NCI-H524 (cell line): ENCODE measurements at places on chromosomes 4 and X.

- no peak for DNase-seq
Observed at GRCh38 chr4:73702796-73703287, 37.5 kb upstream of the CXCL8 start.

DNA sequence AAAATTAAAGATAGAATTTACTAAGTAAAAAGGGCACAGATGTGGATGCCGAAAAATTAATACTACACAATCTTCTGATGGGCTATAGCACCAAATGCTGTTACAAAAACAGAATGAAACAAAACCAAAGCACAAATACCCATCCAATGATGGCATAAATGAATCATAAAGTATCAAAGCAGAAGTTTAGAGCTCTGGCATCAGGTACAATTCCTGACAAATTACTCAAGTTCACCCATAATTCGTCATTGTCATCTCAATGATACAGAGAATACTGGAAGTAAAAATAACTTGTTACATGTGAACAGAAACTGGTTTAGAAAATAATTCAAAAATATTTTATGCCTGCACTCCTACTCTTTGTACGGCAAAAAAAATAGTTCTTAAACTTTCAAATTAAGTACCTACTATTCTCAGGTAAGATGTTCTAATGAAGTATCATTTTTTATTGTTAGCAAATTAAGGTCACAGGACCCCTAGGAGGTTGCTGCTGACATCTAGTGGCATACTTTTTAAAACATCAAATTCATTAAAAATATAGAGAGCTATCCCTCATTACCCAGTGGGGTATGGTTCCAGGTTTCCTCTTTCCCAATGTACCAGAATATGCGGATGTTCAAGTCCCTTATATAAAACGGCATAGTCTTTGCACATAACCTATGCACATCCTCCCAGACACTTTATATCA lies 126.1 kb downstream of the INPP4B start:
- DNase-seq, result no peak

DNA sequence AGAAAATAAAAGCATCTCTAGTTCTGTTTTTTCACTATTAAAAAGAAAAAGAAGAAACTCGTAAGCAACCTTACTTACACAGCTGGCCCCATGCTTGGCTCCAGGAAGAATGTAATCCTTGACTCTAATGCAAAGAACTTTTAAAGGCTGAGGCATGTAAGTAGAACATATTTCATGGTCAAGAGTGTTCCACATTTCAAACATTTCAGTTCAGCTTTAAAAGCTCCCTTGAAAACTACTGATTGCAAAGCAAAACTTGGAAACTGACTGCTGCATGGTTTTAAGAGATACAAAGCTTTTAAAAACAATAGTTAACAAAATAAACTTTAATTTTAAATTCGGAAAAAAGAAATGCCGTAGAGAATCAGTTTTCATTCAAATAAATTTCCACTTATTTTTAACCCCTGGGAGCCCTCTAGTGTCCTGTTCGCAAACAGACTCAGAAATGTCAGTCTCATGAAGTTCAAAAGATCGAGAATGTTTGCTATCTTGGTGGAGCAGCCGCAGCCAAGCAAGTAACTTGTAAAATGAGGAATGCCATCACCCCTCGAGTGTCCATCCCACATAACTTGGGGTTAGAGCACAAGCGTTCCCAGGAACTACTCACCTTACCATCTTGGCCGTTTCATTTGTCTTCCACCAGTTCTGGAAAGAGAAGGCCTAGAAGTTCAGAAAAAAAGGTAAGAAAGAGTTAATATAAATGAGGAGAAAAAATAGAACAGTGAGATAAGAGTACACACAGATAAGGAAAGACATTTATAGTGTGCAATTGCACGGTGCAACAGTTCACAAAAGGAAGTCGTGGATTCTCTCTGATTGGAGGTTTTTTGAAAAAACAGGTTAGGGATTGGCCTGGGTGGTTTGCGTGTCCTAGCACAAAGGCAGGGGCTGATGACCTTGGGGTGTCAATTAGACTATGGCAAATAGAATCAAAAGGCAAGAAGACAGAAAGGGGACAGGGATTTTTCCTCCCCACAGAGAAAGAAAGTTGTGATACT lies at the start of gene GASK1B:
Gene GASK1B (minus strand): TSS at position 765 of the 998 bp plus-strand sequence. CDS start 1,650 bp downstream, outside the sequence.
- DNase-seq, result peak; percentile 7

- no peak for DNase-seq
Observed at GRCh38 chrX:41688156-41688555, 617 bp upstream of the GPR34 start.

- DNase-seq, result peak; percentile 2
Observed at GRCh38 chr4:139933541-139933940, 220.4 kb downstream of the MAML3 start.

DNA sequence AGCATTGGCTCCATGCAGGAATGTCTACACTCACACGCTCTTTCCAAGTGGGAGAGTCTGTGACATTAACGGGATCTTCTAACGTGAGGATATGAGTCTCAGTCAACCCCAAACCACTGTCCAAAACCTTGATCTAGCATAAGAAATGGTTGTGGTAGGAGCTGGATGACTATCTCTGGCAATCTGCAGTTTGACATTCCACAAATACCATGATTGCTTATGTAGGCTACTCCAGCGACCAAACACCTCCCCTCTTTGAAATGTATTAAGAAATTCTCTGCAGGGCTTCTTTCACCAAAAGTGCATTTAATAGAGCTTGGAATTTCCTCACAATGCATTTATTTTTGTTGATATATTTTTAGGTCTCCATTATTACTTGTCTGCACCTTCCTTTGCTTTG lies 14.1 kb upstream of the STX18 start:
- no peak for DNase-seq

GRCh38 chr4:110155654-110156053 lies 42.8 kb downstream of the ELOVL6 start:
- DNase-seq, result no peak

GRCh38 chrX:29318012-29318411 lies 730.8 kb downstream of the IL1RAPL1 start:
- DNase-seq, result no peak

DNA sequence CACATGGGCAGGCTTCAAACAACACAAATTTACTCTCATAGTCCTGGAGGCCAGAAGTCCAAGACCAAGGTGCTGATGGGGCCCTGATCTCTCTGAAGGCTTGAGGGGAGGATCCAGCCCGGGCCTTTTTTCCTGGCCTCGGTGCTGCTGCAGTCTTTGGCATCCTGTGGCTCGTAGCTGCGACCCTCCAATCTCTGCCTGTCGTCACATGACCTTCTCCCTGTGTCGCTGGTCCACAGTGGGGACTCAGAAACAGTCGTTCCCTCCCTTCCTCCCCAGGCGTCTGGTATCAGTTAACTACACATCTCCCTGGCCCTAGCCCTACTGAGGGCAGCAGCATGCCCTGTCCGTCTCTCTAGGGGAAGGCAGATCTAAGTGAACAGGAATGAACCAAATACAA lies 19.1 kb upstream of the MSX1 start:
- DNase-seq, result no peak

- DNase-seq, result peak; percentile 12
Observed at GRCh38 chr4:87270144-87270543, 49.7 kb upstream of the KLHL8 start.

DNA sequence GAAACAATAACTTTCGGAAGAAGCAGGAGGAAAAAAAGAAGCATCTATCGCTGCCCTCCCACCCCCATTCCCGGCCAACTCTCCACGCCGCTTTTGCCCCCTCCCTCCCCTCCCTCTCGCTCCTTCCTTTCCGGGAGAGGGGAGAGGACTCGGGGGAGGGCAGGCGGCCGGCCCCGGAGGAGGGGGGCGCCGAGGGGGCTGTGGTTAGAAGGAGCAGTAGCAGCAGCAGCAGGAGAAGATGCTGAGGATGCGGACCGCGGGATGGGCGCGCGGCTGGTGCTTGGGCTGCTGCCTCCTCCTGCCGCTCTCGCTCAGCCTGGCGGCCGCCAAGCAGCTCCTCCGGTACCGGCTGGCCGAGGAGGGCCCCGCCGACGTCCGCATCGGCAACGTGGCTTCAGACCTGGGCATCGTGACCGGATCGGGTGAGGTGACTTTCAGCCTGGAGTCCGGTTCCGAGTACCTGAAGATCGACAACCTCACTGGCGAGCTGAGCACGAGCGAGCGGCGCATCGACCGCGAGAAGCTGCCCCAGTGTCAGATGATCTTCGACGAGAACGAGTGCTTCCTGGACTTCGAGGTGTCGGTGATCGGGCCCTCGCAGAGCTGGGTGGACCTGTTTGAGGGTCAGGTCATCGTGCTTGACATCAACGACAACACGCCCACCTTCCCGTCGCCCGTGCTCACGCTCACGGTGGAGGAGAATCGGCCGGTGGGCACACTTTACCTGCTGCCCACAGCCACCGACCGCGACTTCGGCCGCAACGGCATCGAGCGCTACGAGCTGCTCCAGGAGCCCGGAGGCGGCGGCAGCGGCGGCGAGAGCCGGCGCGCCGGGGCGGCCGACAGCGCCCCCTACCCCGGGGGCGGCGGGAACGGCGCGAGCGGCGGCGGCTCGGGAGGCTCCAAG lies 1.3 kb downstream of the PCDH7 start:
- peak; percentile 24 for DNase-seq

DNA sequence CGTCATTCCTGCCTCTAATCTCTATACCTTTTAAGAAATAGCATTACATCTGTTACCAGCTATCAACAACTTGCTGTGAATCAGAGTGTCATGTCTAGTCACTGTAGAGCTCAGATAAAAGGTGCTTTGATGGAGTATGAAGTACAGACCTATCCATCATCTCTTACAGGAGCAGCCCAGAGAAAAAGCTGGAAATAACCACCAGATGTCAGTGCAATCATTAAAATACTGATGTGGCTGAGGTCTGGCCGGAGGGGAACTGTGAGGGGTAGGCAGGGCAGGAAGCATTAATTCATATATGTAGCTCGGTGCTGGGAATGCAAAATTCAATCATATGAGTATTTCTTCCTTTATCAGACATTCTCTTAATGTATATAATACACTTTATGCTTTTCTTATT lies 100.6 kb downstream of the AKAP4 start:
- DNase-seq, result peak; percentile 30

DNA sequence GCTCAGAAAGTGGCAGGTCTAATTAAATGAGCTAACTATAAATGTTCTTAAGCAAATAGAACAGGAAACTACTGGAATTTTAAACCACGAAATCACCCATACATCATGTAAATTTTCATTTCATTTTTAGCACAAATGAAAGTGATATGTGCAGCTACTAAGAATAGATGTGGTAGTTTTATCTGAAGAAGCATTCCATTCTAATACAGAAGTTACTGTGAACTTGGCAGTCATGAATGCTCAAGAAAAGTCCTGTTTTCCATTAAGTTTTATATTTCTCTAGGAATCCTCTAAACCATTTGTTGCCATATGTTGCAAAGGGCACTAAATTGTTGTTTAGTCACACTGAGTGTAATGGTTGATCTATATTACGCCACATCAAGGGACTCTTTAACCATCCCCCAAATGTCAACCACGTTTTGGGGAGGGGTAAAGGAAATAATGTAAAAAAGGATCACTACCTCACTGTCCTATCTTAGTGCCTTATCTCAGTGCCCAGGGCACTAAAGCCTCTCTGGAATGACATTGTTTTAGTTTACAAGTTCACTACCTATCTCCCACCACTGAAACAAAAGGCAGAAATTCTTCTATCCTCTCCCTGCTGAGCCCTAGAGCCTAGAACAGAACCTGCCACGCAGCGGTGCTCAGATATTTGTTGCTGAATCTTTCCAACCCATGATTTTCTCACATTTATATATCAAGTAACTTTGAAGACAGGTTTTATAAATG lies 118.0 kb downstream of the SHISA3 start:
- no peak for DNase-seq

- DNase-seq, result no peak
Observed at GRCh38 chr4:147639388-147639787, 22.2 kb downstream of the TMEM184C start.

- no peak for DNase-seq
Observed at GRCh38 chr4:79325864-79326328, at the start of gene NAA11. Gene NAA11, minus strand, starts transcription at chr4:79326061. Its CDS starts 184 bp downstream, at chr4:79325877.

DNA sequence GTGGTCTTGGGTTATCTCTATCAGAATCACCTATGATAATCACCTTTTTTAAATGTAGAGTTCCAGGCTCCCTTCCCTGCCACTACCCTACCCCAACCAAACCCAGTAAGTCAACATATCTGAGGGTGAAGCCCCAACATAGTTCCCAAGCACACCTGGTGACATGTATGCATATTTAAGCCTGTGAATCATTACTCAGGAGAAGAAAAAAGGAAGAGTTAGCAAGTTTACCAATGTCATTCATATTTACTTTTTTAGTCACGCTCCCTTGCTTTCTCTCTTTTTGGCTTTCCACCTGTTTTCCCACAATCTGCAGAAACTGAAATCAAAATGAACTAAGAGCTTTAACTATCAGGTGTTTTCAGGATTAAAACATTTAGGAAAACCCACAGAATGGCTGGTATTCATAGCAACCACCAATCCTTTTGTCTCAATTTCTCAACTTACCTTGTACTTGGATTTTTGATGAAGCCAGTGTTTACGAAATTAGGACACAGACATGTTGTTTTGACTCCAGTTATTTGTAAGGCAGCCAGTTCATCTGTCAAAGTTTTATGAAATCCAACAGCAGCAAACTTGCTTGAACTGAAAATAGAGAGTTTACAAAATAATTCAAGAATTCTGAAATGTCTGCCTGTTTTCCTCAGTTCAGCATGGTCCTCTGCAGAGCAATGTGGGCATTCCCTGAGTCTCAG lies 34.0 kb downstream of the HSD17B11 start:
- no peak for DNase-seq

- no peak for DNase-seq
Observed at GRCh38 chrX:150941580-150941979, 41.6 kb upstream of the HMGB3 start.

- DNase-seq, result peak; percentile 17
Observed at GRCh38 chr4:38069271-38069760, 109.1 kb downstream of the PTTG2 start.

- peak; percentile 3 for DNase-seq
Observed at GRCh38 chr4:151771664-151772063, 10.9 kb upstream of the GATB start.

- peak; percentile 78 for DNase-seq
Observed at GRCh38 chr4:123510221-123510620, 113.6 kb downstream of the SPRY1 start.

GRCh38 chr4:80014531-80014930 lies 58.5 kb downstream of the ANTXR2 start:
- no peak for DNase-seq

GRCh38 chr4:86942185-86942666 lies 7.4 kb downstream of the AFF1 start:
- no peak for DNase-seq

GRCh38 chrX:109484886-109485285 lies 3.0 kb upstream of the GUCY2F start:
- DNase-seq, result no peak

DNA sequence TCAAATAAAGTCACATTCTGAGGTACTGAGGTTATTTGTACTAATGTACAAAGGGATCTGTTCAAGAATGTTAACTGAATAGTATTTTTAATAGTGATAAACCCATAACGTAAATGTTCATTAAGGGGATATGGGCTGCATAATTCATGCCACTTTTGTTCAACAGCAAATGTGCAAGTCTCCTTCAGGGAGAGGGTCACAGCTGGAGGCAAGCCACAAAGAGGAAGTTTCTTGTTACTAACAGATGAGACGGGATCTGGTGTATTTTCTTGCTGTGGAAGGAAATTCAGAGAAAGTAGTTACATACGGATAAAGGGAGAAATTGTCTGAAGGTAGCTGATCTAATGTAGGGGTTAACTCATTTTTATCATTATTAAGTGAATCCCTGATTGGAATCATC lies 10.0 kb downstream of the ZFP42 start:
- no peak for DNase-seq

- DNase-seq, result no peak
Observed at GRCh38 chrX:108726748-108727147, 9.6 kb downstream of the IRS4 start.
